ENCODE measurements at places on chromosomes 6 and 20. TPM values are rescaled to one million over a fixed set of nuclear protein-coding genes. Genes with fewer than 3 reads are reported as not detected.

- DNase-seq: peak; percentile 45
These were observed 223.7 kb downstream of the DLL1 start for GRCh38 chr6:170067181-170067641.

GRCh38 chr20:47031004-47031403 lies 136.4 kb downstream of the EYA2 start:
- no peak for DNase-seq

DNA sequence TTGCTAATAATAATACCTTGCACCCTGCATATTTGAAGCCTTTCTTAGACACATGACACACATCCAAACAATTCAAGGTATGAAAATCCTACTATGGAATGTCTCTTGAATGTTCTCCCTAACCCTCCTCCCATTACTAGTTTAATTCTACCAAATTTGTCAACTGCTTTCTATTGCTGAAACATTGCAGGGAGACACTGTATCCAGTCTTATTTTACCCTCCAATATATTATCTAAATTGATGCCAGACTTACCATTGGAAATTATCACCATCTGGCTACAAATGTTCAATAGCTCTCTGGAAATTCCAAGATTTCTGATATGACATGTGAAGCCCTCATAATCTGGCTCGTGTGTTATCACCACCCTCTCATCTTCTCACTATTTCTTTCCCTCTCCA lies 1027.3 kb upstream of the CITED2 start:
- no peak for DNase-seq

DNA sequence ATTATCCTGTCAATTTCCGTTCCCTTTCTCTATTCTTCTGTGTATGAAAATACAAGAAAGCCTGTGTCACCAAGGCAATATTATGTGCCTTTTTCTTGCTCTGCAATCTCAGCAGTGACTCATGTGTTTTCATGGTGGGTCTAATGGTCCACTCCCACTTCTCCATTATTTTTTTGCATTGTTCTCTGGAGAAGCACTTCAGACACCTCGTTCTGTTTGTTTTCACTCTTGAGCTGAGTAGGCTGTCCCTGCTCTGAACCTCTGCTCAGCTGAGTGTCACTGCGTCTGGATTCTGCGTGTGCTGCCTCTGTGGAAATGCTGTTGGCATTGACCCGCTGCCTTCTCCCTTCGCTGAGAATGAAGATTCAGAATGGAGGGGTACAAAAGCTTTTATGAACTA lies 230.6 kb downstream of the TMEM242 start:
- DNase-seq: no peak

DNA sequence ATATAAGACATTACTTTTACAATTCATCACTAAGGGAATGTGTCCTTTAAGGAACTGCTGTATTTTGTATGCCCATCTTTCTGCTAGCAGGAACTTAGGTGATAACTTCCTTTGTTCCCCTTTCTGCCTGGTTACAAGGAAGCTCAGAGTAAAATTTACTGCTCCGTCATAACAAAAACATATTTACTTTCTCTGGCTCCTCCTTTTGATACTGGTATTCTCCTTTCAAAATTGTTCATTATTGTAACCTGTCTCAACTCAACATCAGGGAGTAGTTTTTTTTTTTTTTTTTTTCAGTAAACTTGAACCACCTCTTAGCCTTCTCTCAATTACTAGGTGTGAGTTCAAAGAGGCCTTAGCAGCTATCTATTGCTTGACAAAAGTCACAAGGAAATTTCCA lies 37.1 kb downstream of the RIPOR2 start:
- no peak for DNase-seq

DNA sequence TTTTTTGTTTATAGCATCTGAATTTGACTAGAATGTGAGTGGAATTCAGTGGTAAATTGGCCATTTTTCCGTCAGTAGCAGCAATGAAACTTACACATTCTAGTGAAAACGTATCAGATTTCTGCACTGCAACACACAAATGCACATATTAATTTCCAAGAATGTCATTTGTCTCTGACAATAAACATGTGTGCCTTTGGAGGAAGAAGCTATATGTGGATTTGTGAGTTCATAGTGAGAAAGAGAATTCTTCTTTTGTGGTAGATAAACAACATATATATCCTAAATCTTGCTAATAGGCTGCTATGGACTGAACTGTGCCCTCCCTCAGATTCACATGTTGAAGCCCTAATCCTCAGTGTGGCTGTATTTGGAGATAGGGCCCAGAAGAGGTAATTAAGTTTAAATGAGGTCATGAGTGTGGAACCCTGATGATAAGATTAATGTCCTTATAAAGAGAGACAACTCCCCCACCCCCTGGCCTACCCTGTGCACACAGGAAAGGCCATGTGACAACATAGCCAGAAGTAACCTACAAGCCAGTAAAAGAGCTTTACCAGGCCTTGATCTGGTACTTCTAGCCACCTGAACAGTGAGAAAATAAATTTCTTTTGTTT lies 200.2 kb upstream of the EYA4 start:
- DNase-seq: no peak

- no peak for DNase-seq
These were observed 139.5 kb downstream of the C6orf58 start for GRCh38 chr6:127716465-127716864.

GGTLC1 gene
- total RNA-seq: not detected

GRCh38 chr6:169452869-169453620 lies 199.4 kb upstream of the THBS2 start:
- DNase-seq: no peak

DNA sequence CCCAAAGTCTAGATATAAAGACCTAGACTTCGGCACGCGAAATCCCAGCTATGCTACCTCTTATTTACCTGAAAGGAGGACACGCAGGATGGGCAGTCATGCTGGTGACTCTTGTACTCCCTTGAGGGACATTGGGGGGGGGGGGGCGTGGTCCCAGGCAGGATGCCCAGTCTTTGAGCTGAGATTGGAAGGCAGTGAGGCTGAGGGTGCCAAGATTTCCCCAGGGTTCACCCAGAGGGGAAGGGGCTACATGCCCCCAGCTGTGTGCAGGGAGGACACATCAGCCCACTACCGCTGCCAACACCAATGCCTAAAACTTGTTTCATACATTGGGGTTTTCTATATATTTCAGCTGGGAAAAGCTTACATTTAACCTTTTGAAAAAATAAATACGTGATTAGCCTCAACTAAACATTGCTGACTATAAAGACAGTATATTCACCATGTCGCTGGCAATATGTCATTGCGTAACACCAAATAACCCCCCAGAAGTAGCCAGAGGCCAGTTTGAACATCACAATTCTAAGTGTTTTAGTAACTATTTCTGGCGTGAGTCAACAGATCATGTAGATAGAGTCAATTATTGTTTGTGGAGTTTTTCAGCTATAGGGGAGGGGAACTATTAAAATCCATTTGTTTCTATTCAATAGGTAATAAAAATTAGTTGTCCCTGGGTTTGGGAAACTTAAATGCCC lies 21.6 kb downstream of the MGME1 start:
- no peak for DNase-seq

DNA sequence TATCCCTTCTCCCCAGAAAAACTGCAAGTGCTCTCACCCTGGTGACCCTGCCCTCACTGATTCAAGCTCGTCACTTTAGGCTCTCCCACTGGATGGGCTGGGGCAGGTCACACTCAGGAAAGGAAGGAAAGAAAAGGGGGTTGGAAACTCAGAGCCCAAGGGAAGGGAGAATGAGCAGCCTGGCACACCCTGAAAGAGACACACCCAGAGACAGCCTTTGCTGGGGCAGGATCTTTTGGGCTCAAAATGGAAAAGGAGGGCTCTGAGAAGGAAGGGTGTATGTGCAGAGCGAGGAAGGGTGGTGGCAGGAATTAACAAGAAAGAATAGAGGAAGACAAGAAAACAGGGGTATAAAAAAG lies 2.5 kb downstream of the PPP1R18 start:
- no peak for DNase-seq

- no peak for DNase-seq
These were observed 104.2 kb downstream of the NCOA3 start for GRCh38 chr20:47605673-47606413.

FRMD1 gene
- 20.7 TPM for total RNA-seq

AFG1L gene
- total RNA-seq: 8.7 TPM

DNA sequence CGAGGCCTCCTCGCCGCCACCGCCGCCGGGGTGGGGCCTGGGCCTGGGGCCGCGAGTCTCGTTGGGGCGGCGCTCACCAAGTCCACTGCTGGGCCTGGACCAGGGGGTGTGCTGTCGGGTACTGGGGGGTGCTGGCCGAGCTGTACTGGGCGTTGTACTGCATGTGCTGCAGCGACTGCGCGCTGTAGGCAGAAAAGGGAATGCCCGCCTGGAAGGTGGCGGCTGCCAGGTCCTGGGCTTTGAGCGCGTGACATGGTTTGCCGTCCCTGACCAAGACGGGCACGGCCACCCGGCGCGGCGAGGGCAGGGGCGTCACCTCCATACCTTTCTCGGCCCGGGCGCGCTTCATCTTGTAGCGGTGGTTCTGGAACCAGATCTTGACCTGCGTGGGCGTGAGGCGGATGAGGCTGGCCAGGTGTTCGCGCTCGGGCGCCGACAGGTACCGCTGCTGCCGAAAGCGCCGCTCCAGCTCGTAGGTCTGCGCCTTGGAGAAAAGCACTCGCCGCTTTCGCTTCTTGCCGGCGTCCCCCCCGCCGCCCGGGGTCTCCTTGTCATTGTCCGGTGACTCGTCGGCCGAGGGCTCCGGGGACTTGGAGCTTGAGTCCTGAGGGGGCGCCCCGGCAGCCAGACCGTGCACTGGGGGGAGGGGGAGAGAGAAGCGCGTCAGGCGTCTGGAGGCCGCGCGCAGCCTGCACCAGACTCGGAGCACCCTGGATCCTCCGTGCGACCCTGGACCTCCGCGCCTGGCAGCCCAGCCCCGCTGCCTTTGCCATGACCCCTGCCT lies 1.8 kb downstream of the NKX2-2 start:
- DNase-seq: no peak

- DNase-seq: no peak
These were observed 94.7 kb downstream of the PDE10A start for GRCh38 chr6:165568326-165568725.

RAB44 gene
- total RNA-seq: 3.3 TPM

DNA sequence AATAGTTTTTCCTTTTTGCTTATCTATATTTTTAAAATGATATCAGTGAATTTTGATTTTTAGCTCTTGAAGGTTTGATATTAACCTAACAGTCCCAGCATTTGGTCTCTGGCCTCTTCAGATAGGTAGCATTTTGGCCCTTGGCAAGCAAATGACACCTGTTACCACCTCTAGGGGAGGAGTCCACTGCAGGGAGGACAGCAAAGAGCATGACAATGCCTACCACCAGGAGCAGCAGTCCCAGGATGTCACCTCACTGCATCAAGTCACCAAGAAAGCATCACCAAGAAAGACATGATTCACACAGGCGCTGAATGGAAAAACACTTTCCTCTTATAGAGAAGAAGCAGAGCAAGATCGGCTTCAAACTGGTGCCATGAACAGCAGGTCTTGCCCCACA lies 224.3 kb downstream of the UBE3D start:
- no peak for DNase-seq

GRCh38 chr6:3522561-3523260 lies 65.9 kb upstream of the SLC22A23 start:
- DNase-seq: no peak

- no peak for DNase-seq
These were observed 795.1 kb upstream of the HS3ST5 start for GRCh38 chr6:115137910-115138309.

MARCKS gene
- 33.7 TPM for total RNA-seq
